ENCODE measurements at places on chromosomes 12 and 14.

- no peak for DNase-seq
These were observed 231.0 kb upstream of the ATP2B1 start for GRCh38 chr12:89939522-89940215.

DNA sequence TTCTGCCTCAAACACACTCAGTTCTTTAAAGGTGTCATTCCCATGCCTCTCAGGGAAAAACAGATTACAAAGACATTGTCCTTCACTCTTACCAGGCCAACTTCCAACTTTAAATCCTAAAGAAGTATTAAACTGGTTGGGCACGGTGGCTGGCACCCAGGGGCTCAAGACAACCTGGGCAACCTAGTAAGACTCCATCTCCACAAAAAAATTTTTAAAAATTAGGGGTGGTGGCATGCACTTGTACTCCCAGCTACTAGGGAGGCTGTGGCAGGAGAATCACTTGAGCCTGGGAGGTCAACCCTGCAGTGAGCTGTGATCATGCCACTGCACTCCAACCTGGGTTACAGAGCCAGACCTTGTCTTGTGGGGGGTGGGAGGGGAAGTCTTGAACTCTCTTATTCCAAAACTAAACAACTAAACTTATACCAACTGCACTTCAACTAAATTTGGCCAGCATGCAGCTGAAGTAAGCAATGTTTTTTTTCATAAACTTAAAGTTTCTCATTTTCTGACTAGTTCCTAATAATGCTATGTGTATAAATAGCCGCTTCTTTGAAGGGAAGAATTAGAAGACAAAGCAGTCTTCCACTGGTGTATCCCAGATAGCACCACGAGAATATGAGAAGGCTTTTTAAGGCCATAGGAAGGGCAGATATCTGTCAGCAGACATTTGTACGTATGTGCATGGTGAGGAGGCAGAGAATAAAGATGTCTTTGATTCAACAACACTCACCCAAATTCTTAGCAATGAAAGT, 2.4 kb downstream of the SLC11A2 start:
- no peak for DNase-seq

GRCh38 chr12:23555825-23556207, 393.7 kb downstream of the SOX5 start:
- no peak for DNase-seq

- DNase-seq = peak; percentile 78
These were observed 122.0 kb downstream of the TMEM117 start for GRCh38 chr12:43957732-43958372.

GRCh38 chr14:96888593-96888992, 91.4 kb downstream of the VRK1 start:
- peak; percentile 63 for DNase-seq

DNA sequence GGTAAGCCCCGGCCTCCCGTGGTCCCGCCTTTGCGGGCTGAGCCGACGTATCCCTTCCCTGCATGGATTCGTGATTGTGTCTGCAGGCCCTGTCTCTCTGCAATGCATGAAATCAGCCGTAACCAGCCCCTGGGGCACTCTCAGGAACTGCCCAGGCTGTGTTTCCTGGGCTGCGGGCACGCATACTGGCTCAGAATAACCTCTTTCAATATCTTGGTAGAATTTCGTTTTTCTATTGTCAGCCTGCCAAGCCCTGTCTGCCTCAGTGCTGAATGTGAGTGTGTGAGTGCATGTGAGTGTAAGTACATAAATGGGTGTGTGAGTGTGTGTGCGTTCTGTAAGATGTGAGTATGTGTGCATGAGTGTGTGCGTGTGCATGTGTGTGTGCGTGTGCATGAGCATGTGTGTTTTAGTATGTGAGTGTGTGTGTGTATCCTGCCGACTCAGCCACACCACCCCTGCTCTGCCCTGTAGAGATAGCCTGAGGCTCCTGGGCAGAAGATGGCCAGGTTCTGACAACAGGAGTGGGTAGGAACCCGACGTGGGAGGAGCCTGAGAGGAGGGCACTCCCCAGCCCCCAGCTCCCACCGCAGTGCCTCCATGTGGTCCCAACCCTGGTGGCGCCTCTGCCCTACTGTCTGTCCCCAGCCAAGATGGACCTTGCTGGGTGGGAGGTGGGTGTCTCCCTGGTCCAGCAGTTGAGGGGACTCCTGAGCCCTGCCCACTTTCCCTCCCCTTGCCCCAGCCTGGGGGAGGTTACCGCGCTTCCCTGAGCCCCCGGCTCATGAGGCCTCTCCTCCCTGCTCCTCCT, 268.8 kb downstream of the ADGRD1 start:
- no peak for DNase-seq

- no peak for DNase-seq
These were observed 90.9 kb upstream of the PLXNC1 start for GRCh38 chr12:94057262-94058151.

DNA sequence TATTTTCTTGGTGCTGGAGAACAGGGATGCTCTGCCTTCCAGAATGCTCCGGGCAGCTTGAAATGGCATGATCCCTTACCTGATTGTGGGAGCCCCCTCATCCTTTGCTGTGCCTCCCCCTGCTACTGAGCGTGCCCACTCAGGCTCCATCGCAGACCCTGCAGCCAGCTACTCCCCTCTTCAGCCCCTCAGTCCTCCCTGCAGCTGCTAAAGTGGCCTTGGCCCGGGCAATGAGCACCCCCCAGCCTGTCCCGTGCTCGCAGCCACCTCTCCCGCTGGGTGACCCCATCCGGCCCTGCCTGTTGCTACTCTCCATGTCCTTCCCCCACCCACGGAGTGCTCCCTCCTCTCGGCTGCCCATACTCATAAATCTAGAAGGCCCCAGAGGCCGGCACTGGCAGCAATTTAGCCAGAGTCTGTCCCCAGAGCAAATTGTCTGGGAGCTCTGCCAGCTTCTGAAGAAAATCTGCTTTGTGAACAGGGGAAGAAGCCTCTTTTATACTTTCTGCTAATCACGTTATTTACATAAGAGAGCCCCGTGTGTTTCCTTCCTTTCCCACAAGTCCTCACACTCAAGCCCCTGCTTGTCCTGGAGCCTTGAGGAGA, 143.7 kb upstream of the FRMD6 start:
- peak; percentile 50 for DNase-seq

DNA sequence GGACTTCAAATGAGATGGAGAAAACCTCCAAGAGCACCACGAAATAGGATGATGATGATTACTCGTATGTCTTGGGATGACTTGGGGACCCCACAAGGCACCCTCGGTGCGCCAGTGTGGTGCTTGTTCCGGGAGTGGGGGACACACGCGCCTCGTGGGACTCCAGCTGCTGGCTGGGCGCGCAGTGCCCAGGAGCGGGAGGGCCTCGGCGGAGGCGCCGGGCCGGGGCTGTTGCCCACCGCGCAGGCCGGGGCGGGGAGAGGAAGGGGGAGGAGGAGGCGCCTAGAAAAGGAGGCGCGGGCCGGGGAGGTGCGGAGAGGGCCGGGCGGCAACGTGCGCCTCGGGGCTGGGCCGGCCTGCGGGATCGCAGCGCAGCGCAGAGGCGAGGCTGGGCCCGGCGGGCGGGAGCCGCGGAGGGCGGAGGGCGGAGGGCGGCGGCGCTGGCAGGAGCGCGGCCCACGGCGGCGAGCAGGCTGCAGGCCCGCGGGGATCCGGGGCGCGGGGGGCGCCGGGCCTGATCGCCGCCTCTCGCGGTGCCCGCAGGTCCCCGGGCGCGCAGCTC, at the start of gene RFLNA:
Gene RFLNA (plus strand): TSS at position 314 of the 562 bp plus-strand sequence. CDS start 337 bp downstream, outside the sequence.
- no peak for DNase-seq

- DNase-seq = peak; percentile 17
These were observed 8.1 kb upstream of the LHX5 start for GRCh38 chr12:113479590-113480335.

DNA sequence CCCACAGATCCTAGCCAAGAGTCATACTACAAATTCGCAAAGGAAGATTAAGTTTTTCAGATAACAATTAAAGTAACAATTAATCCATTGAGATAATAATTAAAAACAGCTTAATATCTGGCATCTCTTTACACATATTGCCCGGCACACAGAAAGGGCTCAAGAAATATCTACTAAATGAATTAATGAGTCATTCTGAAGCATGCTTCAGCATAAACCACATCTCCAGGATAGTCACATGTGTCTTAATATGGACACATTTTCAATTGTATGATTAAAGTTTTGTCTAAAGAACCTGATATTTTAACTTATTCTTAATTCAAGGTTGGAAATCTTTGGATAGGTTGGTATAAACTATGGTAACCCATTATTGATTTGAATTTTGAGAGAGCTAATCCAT, 9.6 kb downstream of the ITPR2 start:
- no peak for DNase-seq

DNA sequence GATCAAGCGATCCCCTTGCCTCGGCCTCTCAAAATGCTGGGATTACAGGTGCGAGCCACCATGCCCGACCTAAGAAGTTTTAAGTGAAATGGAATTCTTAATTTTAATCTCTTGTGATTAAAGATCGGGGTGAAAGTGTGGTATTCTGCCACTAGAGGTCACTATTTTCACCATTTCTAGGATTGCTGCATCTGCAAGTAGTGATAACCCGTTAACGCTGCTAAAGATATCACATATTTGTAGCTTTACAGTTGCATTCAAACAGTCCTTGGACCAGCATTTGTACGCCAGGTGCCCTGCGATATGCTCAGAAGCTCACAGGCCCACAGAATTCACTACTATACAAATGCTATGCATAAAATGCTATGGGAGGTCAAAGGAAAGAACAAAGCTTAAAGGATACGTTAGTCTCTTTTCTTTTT, 19.3 kb downstream of the CCDC62 start:
- peak; percentile 76 for DNase-seq

- DNase-seq = no peak
These were observed at the start of gene HPD for GRCh38 chr12:121858662-121859572. HPD (minus strand) TSS chr12:121858859; CDS start chr12:121858823, 36 bp downstream.

- peak; percentile 52 for DNase-seq
These were observed 14.2 kb downstream of the NOXRED1 start for GRCh38 chr14:77409131-77409533.

GRCh38 chr14:81179631-81180030, 41.1 kb downstream of the GTF2A1 start:
- no peak for DNase-seq

- no peak for DNase-seq
These were observed 27.6 kb upstream of the LRP6 start for GRCh38 chr12:12294215-12295005.

DNA sequence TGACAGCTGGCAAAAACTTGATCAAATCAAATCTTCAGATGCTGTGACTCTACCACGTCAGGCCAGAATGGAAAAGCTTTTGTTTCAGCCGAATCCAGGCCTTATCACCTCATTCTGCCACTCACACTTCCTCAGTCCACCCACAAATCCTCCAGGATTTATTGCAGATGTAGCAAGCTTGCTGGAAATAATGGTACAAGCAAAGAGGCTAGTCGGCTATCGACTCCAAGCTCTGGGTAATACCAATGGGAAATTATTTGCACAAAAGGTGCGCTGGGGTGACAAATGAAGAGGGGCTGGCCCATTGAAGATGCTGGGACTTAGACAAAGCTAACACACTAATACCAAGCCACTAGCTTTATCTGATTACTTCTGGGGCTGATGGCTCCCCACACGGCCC, 250.5 kb downstream of the ASCL1 start:
- peak; percentile 18 for DNase-seq

- no peak for DNase-seq
These were observed 114.9 kb downstream of the KIF26A start for GRCh38 chr14:104253223-104253822.

GRCh38 chr14:31864937-31865855, 211.9 kb upstream of the ARHGAP5 start:
- DNase-seq = no peak

DNA sequence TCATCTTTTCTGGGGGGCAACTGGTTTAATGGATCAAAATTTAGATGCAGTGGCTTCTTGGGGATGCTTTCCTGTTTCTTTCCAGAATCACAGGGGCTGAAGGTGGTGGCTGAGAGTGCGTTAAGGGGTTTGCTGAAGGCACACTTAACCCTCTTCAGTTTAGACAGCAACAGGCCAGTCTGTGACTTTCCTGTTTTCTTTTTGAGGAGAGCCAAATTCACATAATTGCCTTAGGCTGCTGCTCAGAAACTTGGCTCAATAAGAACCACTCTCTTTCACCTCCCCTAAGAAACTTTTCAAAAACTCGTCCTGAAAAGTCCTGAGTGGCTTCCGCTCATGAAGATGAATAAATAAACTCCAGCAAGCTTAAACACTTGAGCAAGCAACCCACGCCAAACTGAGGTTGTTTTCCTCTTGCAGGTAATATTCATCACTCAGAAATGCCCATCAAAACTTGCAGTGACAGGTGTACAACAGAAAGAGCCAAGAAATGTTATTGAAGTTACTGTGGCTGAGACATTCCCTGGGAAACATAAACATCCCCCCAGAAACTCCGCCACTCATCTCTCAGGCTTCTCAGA, 510.4 kb downstream of the TMEM132D start:
- DNase-seq = no peak

- DNase-seq = no peak
These were observed 158.7 kb downstream of the SLC35F4 start for GRCh38 chr14:57707219-57707618.

- DNase-seq = no peak
These were observed 13.6 kb downstream of the ITGA7 start for GRCh38 chr12:55694188-55694515.

DNA sequence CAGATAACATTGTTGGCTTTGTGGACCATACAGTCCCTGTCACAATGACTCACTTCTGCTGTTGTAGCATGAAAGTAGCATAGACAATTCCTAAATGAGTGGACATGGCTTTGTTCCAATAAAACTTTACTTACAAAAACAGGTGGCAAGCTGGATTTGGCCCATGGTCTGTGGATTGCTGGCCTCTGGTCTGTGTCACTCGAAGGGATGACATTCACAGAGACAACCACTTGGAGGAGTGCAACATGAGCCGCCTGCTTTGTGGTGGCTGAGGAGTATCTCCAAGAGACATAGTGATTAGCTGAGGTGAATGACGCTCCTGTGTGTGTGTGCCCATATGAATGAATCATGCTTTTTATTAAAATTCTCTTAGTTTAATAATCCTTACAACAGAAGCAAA, 81.3 kb upstream of the NRXN3 start:
- no peak for DNase-seq

- DNase-seq = peak; percentile 53
These were observed 105.1 kb downstream of the ARF6 start for GRCh38 chr14:49997991-49998390.

DNA sequence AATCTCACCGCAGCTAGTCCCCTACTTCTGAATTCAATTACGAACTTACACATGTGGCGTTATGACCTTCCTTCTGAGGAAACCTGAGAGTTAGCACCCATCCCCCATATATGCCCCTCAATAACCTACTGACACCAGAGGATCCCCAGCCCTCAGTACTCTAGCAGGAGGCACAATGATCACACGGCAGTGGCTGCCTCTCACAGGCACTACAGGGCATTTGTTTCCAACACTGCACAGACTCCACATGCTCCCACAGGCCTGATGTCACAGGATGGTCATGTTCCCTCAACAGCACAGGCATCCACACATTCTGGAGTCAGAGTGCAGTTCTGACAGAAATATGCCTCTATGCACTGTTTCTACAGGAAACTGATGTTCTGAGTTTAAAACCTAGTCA, 17.4 kb downstream of the PPP1CC start:
- DNase-seq = no peak

GRCh38 chr12:51349026-51349425, 2.5 kb upstream of the CELA1 start:
- DNase-seq = no peak

- DNase-seq = no peak
These were observed 54.4 kb downstream of the IQSEC3 start for GRCh38 chr12:120951-121350.

All from NCI-H82 (cell line).